ENCODE measurements at places on chromosomes 5 and 9. TPM values are rescaled to one million over a fixed set of nuclear protein-coding genes. Genes with fewer than 3 reads are reported as not detected.

Gene MARCOL
- not detected for polyA plus RNA-seq

Gene TMEM171
- polyA plus RNA-seq = 5.3 TPM

Gene ORM2
- polyA plus RNA-seq = not detected

- DNase-seq = no peak
These were observed 256.3 kb downstream of the NFIB start for GRCh38 chr9:14057368-14058324.

DNA sequence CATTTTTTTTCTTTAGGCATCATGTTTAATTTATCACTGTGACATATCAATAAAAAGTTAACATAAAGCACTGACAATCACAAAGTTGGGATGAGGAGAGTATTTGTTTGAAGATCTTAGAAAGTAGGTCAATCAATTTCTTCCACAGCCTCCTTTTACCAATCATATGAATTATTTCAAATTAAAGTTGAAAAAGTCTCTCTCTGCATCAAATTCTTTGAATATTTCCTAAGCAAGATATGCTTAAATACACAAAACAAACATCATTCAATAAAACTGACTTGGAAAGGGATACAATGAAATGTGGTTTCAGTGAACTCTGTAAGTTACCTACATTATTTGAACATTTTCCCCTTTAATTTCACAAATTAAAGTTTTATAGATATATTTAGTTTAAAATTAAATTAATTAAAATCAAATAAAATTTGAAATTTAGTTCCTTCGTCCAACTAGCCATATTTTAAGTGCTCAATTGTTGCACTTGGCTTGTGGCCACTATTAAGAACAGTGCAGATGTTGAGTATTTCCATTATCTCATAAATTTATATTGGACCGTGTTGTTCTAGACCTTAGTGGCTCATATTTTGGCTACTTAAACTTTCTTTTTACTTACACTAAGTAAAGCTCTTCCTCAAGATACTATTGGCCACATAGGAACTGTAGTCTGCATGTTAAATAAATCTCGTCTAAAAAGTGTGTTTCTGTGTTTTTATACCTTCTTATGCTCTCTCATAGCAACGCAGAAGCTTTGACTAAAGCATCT lies 949.7 kb upstream of the NUDT12 start:
- DNase-seq = no peak

GRCh38 chr5:163373436-163374084 lies 63.8 kb upstream of the CCNG1 start:
- DNase-seq = no peak

DNA sequence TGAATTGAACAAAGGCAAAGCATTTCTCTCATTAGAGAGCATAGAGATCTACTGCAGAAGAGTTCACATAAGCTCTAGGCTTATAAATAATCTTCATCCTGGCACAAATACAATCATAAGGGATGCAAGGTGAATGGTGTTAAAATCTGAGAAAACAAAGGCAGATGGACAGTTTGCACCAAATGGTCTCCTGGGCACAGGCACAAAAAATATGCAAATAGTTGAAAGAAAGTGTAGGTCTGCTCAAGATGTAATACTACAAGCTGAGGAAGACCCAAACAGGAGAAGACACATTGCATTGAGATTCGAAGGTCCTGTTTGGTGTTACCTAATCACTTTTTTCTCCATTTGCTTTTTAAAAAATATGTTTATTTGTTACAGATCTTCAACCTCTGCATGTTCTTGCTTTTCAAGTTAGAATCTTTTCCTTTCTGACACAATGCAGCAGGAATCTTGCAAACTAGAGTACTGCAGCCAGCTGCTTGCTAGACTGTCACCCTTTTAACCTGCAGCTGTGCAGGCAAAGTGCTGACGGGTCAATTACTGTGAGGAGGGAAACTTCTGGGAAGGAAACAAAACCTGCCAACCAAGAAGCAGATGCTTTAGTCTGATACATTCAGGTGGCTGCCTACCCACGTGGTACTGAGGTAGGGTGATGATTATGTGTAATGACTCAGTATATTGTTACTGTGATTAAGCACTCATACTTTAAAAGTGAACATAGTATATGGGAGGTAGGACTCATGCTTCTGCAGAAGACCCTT lies 1048.6 kb upstream of the SEMA6A start:
- peak; percentile 10 for DNase-seq

GRCh38 chr5:62778316-62779009 lies 199.8 kb downstream of the LRRC70 start:
- DNase-seq = no peak

DNA sequence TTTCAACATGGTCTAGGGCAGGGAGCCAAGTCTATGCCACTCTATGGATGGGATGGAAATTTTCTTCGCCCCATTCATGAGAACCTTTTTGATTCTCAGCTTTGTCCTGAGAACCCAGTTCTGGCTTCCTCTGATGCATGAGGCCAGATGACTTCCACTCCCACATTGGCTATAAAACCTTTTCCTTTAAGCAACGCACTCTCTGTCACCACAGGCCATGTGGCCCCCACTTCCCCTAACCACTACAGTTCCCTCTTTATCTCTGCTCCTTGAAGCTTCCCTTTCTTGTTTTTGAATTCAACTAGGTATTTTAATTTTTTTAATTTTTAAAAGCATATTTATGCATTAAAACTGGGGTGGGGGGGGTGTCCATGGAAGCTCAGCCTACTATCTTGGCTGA lies 401.3 kb downstream of the ENC1 start:
- DNase-seq = no peak

DNA sequence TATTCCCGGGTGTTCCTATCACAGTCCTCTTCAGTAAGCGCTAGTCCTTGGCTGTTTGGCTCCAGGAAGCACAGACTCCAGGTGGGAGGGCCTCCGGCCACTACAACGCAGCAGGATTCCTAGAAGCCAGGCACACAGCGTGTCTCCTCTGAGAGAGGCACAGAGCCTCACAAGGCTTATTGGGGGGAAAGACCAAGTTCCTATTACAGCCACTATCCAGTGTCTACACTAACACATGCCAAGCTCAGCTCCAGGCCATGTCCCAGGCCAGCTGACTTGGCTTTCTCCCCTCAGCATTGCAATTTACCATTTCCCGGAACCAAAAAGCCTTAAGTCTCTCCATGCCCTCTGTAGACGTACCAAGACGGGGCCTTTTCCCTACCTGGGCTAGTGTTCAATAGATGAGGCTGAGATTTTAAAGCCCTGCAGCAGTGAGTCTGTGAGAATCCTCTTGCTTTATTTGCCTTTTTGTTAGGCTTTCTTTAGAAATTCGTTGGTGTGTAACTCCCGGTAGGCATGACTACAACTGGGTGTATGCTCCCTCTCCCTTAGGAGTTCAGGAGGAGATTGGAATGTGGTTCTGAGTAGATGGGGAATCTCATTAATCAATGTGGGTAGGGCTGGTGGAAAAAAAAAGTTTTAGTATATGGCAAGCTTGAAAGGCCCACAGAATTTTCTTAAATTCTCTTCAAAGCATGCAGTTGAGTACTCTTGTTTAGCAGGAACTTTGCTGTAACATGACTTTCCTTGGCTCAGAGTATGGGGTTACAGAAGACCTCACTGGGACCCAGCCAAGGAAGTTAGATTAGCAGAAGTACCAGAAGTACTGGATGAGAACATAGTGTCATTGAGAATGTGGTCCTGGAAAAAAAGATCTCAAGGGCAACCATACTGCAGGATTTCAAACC lies 84.3 kb upstream of the SLC1A3 start:
- no peak for DNase-seq

- peak; percentile 6 for DNase-seq
These were observed 34.0 kb downstream of the SCGB3A1 start for GRCh38 chr5:180557217-180557809.

- DNase-seq = no peak
These were observed 6.2 kb upstream of the FCHSD1 start for GRCh38 chr5:141657404-141657803.

DNA sequence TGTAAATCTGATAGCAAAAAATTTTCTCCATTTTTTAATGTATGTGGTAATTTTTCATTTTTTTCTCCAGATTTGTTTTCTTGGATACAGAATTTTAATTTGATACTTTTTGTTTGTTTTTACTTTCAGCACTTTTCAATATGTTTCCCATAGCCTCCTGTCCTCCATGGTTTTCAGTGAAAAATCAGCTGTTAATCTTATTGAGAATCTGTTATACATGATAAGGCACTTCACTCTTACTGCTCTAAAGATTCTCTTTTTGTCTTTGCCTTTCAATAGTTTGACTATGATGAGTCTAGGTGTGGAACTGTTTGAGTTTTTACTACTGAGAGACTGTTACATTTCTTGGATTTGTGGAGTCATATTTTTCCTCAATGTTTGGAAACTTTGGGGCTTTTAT lies 455.7 kb upstream of the NUDT12 start:
- DNase-seq = no peak

DNA sequence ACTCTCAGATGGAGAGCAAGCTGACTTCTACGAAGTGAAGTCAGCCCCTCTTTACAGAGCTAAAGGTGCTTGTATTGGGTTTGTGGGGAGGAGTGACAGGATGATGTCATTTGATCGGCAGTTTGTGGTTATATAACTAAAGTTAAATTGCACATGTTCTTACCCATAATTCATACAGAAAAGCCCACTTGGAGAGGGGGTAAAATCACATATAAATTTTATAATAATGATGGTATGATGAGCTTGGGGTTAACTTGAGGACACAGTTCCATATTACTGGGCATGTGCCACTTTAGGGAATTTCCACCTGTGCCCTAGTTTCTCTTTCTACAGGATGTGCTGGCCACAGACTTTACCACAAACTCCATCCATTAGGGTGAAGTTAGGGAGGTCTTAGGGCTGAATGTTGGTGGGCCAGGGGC lies 1178.6 kb upstream of the CDH9 start:
- no peak for DNase-seq
